ENCODE measurements at places on chromosomes 6 and 20.

- DNase-seq: no peak
These were observed 6.2 kb downstream of the NKX2-2 start for GRCh38 chr20:21507400-21508229.

DNA sequence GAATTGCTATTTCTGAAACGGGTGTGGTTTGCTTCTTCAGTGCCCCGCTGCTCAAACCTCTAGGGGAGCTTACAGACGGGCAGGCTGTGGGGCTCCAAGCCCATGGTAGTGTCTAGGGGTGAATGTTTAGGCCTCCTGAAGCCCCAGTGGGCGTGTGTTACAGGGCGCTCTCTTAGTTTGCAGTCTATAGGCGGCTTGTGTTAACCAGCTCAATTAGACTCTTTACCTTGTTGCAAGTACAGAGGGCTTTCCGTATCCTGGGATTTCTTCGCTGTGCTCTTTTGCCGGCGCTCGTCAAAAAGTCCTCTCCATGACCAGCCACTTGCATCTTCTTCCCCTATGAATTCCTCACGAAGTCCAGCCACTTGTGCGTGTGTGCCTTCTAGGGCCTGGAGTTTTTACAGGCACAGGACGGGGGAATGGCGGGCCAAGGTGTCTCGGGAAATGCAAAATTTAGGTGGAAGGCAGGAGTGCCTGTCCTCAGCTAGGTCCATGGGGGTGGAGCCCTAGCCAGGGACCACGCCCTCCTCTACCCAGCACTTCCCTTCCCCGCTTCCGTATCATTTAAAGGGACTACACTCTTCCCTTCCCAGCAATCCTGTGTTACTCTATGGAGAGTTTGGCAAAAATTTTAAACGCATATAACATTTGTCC, 94.5 kb downstream of the HTR1B start:
- no peak for DNase-seq

GRCh38 chr6:148494226-148494625, 151.6 kb downstream of the SASH1 start:
- DNase-seq: no peak

GRCh38 chr6:149305372-149305771, 12.1 kb upstream of the TAB2 start:
- no peak for DNase-seq

DNA sequence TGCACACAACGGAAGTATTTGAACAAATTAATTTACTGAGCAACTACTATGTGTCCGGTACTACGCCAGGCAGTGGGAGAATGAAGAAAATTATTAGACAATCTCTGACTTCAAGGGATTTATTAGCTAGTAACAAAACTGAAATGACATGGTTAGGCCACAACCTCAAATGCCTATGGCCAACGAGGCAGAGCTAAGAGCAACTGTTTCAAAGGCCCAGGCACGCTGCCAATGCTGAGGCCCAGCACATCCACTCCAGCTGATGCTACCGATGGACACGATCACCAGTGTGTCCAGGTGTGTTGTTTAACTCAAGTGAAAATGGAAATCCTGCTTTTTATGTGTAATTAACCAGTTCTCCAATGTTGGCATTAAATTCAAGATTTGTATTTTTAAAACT, 420.9 kb downstream of the PRKN start:
- DNase-seq: no peak

DNA sequence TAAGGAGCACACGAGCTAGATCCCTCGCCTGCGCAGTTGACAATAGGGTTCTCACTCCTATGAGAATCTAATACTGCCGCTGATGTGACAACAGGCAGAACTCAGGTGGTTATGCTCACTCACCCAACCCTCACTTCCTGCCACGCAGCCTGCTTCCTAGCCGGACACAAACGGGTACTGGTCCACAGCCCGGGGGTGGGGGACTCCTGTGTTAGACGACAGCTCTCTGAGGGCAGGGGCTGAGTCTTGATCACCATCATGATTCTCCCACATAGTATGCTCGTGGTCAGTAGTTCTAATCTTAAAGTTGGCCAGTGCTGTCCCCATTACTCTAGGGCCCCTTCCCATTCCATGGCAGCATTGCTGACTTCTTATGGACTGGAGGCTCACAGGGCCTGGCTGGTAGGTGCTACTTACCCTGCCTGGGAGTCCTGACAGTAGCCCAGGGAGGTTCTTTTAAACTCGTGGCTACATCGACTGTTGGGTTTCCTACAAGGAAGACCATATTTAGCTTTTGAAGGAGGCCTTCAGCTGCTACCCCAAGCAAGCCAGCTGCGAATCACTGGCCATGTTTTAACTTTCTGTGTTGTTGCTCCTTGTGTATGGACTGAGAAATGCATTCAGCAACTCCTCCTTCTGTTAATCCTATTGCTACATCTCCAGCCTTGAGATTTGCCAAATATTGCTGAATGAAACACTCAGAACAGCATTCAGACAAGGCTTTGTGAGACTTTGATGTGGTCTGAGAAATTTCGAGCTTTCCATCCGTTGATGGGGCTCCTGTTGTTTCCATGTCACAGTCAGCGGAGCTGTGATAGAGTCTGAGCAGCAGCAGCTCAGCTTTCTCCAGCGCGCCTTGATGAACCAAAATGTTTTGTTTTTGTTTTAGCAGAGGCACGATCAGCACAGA, 300.3 kb downstream of the NRN1 start:
- no peak for DNase-seq

DNA sequence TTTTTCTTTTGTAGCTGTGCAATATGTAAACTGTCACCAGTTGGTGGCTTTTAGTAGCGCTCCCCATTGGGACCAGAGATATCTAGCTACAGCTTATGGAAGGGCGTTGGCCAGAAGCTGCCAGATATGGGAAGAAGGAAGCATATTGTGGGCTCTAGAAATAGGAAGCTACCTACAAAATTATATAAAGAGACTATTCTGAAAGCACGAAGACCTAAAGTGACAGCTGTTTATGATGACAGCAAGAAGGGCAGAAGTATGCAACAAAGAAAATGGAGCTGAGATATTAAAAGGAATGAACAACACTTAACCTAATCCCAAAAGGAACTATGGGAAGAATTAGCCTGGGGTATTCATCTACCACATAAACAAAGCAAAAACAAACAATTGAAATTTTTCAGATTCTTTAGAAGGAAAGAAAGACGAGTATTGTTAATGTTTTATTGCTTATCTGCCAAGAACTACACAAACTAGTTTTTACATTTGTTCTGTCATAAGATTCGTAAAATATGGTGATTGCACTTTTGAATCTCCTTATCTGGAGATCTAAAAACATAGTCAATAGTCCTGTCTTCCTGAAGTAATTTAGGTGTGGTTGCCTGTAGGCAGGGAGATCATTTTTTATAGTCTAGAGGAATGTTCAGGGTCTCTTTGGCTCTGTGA, 81.6 kb downstream of the NCOA7 start:
- no peak for DNase-seq

DNA sequence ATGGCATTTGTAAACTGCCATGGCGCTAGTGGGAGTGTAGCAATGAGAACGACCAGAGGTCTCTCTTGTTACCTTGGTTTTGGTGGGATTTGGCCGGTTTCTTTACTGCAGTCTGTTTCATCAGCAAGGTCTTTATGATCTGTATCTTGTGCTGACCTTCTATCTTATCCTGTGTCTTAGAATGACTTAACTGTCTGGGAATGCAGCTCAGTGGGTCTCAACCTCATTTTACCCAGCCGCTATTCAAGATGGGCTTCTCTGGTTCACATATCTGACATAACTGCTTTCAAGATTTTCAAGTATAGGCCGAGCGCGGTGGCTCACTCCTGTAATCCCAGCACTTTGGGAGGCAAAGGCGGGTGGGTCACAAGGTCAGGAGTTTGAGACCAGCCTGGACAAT, 1.9 kb upstream of the SFT2D1 start:
- DNase-seq: no peak

DNA sequence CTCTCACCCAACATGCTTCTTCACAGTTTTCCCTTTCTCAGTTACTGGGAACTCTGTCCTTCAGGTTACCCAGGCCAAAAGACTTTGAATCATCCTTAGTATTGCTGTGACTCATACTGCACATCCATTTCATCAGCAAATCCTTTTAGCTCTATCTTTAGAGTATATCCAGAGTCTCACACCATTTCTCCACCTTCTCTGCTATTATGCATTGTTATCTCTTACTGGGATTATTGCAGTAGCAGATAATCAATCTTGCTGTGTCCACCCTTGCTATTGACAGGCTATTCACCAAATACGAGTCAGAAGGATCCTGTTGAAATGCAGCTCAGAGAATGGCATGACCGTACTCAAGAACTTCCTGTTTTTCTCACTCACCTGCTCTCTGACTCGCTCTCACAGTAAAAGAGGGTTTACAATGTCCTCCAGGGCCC, 57.3 kb downstream of the BCKDHB start:
- peak; percentile 45 for DNase-seq

GRCh38 chr6:69827276-69827893, 30.6 kb upstream of the LMBRD1 start:
- DNase-seq: no peak

DNA sequence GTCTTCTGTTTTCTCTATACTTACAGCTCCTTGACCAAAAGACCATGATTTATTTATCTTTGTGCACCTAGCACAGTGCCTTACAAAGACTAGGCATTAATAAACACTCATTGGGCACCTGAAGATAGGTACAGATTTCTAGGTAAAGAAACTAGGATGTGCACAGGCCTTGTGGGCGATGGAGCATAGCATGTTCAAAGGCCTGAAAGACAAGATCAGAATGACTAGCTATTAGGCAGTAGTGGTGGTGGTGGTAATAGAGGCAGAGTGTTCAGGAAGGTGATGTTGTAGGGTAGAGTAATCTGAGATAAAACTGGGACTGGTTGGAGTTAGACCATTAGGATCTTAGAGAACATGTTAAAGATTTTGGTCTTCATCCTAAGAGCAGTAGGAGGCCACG, 3.9 kb downstream of the TXLNB start:
- DNase-seq: no peak

DNA sequence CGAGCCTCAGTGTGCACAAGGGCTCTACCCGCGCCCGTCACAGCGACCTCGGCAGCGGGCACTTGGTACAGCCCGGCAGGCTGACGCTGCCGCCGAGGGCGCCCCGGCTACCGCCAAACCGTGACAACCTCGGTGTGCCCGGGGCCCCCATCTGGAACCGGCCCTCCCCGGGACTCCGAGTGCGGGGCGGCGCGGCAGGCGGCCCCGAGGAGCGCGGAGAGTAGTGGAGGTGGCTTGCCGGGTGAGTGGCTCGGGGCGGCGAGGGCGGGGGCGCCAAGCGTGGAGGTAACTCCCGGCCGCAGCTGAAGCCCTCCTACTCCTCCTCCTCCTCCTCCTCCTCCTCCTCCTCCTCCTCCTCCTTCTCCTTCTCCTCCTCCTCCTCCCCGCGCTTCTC, at the start of gene ISM1:
Gene ISM1 (plus strand): TSS at position 371 of the 394 bp plus-strand sequence. CDS start 503 bp downstream, outside the sequence.
- DNase-seq: no peak

DNA sequence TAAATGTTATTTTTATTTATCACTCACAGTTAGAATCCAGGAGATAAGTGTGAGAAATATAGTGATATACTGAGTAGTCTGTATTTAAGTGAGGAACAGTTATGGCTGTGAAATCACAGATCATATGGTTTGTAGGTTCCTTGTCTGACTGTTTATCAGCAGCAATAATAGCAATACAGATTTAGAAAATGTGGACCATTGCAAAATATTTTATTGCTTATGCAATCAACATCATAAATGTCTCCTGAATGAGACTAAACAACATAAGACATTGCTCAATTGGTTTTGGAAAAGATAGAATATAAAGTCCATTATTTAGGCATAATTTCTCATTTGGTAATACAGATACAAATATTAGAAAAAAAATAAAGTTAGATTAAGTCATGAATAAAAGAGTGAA, 43.7 kb downstream of the CCDC170 start:
- DNase-seq: no peak

- no peak for DNase-seq
These were observed 115.0 kb downstream of the SLC24A3 start for GRCh38 chr20:19327401-19327800.

GRCh38 chr6:44524476-44525227, 137.1 kb downstream of the CDC5L start:
- no peak for DNase-seq

DNA sequence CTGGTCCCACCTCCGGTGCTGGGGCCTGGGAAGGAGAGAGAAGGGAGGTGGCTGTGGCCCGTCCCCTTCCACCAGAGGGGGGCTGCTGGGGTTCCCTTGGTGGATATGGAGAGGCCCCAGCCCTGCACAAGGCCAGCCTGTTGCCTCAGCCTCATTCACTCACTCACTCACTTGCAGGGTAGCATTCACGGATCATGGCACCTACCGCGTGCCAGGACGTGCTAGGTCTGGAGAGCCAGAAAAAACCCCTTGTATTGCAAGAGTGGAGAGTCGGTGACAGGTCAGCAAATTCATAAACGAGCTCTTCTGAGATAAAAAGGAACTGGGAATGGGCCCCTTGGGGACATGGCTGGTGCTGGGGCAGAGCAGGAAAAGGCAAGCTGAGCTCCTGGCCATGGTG, 6.4 kb upstream of the ZBTB46 start:
- no peak for DNase-seq

- no peak for DNase-seq
These were observed 51.0 kb downstream of the KCNQ5 start for GRCh38 chr6:72672906-72673305.

GRCh38 chr20:8631271-8631670, 437.6 kb upstream of the PLCB4 start:
- DNase-seq: no peak

DNA sequence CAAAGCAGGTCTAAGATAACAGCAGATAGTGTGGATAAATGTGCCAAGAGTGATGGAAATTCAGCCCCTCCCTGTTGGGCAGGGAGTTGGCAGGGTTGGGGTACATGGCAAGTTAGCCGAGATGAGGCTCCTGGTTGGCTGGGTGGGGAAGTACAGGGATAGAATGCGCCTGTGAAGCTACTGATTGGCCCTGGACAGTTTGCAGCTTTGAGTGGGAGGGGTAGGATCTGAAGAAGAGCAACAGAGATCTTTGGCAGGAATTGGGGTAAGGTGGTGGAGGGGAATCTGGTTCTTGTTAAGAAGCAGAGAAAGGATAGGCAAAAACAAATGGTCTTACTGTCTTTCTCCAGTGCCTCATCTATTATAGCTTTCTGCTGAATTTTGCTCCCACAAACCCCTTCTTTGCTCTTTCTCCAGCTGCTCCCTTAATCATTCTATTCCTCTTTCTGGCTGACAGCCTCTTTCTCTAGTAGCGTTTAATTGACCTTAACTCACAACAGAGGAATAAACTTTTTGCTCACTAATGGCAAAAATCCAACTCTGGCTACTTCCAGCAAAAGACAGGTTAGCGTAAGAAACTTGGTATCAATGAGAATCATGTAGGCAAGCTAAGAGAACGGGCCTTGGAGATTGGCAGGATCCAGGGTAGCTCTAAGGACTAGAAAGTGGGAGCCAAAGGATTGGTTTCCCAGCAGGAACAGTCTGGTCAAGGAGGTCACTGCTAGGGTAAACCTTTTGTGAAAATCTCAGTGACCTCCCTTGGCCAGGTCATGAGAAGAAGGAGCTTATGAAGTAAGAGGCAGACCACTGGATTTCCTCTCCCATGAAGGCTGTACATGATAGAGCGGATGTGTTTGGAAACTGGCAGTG, 86.3 kb upstream of the CARMIL1 start:
- DNase-seq: no peak

GRCh38 chr20:11332381-11332780, 585.3 kb upstream of the BTBD3 start:
- no peak for DNase-seq

GRCh38 chr20:11849976-11850670, 67.6 kb upstream of the BTBD3 start:
- DNase-seq: no peak
